Osteocyte (in vitro differentiated cells): ENCODE measurements at places on chromosomes 5 and 9. TPM values are rescaled to one million over a fixed set of nuclear protein-coding genes. Genes with fewer than 3 reads are reported as not detected.

The TMCO6 gene
- 10.4 and 10.5 TPM in 2 replicates for total RNA-seq

The GAS1 gene
- total RNA-seq, result 304 and 307 TPM in 2 replicates

The SLCO6A1 gene
- total RNA-seq, result 0.65 and 0.78 TPM in 2 replicates

- H3K27ac ChIP-seq, result no peak overlapping the region
- H3K36me3 ChIP-seq, result no peaks in the 10 kb centered on the region
- H3K27me3 ChIP-seq, result peaks cover 26% of the 10 kb centered on the region
- H3K4me1 ChIP-seq, result peaks cover 10% of the 10 kb centered on the region
- no peak for DNase-seq
Measured at GRCh38 chr5:39670391-39670790, 245.6 kb upstream of the DAB2 start.

The MYO10 gene
- total RNA-seq, result 87.8 and 89.5 TPM in 2 replicates

- peaks cover 8% of the 10 kb centered on the region for H3K36me3 ChIP-seq
- no peak overlapping the region for H3K4me3 ChIP-seq
- H3K27me3 ChIP-seq, result no peaks in the 10 kb centered on the region
- peaks cover 12% of the 10 kb centered on the region for H3K4me1 ChIP-seq
- DNase-seq, result no peak
- H3K27ac ChIP-seq, result no peak overlapping the region
Measured at GRCh38 chr5:81626524-81626923, 124.4 kb downstream of the SSBP2 start.

- H3K4me1 ChIP-seq, result peaks cover 5% of the 10 kb centered on the region
- H3K27ac ChIP-seq, result no peak overlapping the region
- no peaks in the 10 kb centered on the region for H3K36me3 ChIP-seq
- no peak for DNase-seq
- peaks cover 15% of the 10 kb centered on the region for H3K27me3 ChIP-seq
Measured at GRCh38 chr5:154642499-154643245, 112.5 kb upstream of the LARP1 start.

The SLC36A2 gene
- not detected in 2 replicates for total RNA-seq

The ZNF622 gene
- total RNA-seq, result 29.2 and 30.7 TPM in 2 replicates

The ARID3C gene
- total RNA-seq, result not detected in 2 replicates

DNA sequence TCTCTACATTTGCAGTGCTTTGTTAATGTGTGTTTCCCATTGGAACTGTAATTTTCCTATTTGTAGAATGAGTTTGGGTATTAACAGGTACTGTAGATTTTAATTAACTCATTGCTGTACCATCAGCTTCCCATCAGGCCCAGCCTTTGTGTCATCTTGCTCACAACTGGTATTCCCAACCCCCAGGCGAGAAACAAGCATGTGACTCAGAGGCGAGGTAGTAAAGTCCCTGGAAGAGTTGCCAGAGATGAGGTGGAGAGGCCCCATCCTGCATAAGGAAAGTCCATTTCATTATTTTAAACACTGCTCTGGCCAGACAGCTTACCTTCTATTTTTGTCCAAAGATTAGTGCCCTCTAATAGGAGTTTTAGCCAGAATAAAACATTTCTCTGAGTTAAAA is 29.9 kb downstream of the ADCY2 start:
- H3K27me3 ChIP-seq, result no peaks in the 10 kb centered on the region
- DNase-seq, result no peak
- H3K27ac ChIP-seq, result no peak overlapping the region
- H3K36me3 ChIP-seq, result no peaks in the 10 kb centered on the region

- H3K4me3 ChIP-seq, result no peak overlapping the region
- no peak overlapping the region for H3K27ac ChIP-seq
- peaks cover 4% of the 10 kb centered on the region for H3K27me3 ChIP-seq
- H3K4me1 ChIP-seq, result peaks cover 8% of the 10 kb centered on the region
- no peak for DNase-seq
Measured at GRCh38 chr5:147904110-147904509, 2.2 kb downstream of the C5orf46 start.
